ENCODE measurements at places on chromosomes 2 and 18.

- peaks cover 10% of the 10 kb centered on the region for H3K4me1 ChIP-seq
- H3K27ac ChIP-seq = no peak within 1 kb of the TSS
- peaks cover 46% of the 10 kb centered on the region for H3K27me3 ChIP-seq
- H3K4me3 ChIP-seq = no peak within 1 kb of the TSS
- H3K36me3 ChIP-seq = no peaks in the 10 kb centered on the region
Measured at GRCh38 chr18:78979730-78980278, at the start of gene SALL3. Gene SALL3 (plus strand): TSS chr18:78979818. CDS start chr18:78980275, 457 bp downstream.

DNA sequence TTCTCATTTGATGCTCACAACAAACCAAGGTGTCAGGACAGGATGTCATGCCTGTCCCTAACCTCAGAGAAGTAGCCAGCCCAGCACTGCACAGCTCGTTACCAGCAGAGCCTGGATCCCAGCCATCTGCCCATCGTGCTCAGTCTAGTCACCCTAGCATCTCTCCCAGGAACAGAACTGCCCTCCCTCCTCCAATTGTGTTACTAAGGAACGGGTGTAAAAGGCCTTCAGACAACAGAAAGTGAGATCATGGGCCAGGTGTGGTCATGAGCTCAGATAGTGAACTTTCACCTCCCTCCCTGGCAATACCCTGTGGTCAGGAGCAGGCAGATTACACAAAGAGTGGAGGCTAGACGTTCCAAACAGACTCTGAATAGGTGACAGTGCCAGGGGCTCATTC is 111.8 kb upstream of the PPP1CB start:
- no peaks in the 10 kb centered on the region for H3K4me1 ChIP-seq
- no peak for DNase-seq
- no peak overlapping the region for H3K27ac ChIP-seq
- no peaks in the 10 kb centered on the region for H3K27me3 ChIP-seq

DNA sequence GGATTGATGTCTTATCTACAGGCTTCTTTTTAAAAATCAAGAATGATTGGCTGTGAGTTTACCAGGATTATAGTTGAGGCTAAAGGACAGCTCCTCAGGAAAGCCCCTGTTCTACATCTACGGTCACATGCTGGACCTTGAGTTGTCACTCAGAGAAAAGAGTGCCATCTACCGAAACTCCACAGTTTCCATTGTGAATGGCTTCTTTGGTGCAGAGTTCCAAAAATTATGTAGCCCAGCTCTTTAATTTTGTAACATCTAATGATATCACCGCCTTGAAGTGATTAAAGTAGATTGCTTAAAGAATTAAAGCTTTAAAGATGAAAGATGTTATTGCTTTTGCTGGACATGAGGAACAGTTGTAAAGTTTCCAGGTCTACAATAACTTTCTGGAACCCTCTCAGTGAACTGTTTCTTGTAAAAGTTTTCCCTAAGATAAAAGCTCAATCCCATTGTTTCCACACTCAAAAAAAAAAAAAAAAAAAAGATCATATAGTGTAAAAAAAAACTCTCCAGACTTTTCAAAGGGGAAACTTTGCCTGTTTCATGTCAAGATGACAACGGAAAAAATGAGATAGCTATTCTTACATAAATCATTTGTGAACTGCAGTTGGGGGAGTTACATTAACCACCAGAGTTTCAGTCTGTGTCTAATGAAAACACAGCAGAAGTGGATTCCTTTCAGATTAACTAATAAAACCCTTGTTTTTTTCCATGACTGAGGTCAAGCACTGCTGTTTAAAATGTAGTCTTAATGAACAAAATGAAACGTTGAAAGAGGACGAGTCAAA is 4.3 kb downstream of the COL3A1 start:
- no peaks in the 10 kb centered on the region for H3K27me3 ChIP-seq
- H3K36me3 ChIP-seq = no peaks in the 10 kb centered on the region
- no peak overlapping the region for H3K27ac ChIP-seq
- DNase-seq = no peak

DNA sequence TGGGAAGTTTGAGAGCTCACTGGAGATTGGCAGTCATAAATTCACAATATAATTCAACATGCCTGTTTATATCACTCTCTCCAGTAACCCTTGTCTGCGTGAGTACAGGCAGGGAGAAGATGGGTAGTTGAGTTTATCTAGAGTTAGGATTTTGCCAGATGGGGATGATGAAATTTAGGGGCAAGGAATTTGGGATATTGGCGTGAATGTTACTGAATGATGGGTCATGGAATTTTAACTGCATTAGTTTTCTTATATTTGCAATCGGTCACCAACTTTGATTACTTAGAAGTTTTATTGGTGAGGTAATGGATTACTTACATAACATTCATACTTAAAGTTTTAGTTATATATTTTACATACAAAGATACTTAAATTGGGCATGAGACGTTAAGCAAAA is 35.1 kb downstream of the SANBR start:
- no peaks in the 10 kb centered on the region for H3K27me3 ChIP-seq
- no peaks in the 10 kb centered on the region for H3K36me3 ChIP-seq
- no peak overlapping the region for H3K27ac ChIP-seq
- no peak overlapping the region for H3K4me3 ChIP-seq
- DNase-seq = no peak

DNA sequence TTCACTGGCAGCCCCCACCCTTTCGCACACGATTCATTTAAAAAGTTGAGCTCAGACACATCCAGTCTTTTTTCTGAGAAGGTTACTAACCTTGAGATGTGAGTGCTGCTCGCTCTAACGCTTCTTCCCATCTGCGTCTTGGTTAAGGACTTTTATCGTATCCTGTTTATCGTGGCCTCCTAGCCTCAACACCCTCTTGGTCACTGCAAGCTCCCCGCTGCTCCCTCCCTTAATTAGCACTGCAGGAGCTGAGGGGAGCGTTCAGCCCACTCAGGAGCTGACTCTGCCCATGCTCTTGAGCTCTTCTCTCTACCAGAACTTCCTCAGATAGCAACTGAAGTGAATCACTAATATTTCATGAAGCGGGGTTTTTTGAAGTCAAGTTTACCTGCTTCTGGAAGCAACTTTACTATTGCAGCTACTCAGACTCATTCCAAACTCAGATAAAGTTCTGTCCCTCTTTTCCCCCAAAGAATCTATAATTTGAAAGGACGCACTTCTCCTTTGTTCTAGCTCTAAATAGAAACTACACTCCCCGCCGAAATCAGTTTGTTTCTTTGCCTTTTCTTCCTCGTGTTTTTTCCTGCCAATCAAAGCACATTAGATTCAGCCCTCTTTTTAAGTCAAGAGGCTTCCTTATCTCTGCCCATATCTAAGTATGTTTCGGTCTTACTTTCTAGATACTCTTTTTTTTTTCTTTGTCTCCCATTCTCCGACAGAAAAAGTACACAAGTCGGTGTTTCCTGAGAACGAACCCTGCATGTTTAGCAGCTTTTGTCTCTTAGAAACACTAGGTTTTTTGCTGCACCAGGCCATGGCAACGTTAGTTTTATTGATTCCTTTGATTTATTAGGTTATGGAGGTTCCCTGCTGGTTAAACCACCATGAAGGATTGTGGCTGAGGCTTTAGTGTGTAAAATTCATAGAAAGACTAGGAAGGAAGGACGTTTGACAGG is 9.3 kb upstream of the CD226 start:
- DNase-seq = no peak
- peak overlapping the region; percentile 70 for H3K27ac ChIP-seq
- no peaks in the 10 kb centered on the region for H3K36me3 ChIP-seq
- peaks cover 34% of the 10 kb centered on the region for H3K4me1 ChIP-seq

DNA sequence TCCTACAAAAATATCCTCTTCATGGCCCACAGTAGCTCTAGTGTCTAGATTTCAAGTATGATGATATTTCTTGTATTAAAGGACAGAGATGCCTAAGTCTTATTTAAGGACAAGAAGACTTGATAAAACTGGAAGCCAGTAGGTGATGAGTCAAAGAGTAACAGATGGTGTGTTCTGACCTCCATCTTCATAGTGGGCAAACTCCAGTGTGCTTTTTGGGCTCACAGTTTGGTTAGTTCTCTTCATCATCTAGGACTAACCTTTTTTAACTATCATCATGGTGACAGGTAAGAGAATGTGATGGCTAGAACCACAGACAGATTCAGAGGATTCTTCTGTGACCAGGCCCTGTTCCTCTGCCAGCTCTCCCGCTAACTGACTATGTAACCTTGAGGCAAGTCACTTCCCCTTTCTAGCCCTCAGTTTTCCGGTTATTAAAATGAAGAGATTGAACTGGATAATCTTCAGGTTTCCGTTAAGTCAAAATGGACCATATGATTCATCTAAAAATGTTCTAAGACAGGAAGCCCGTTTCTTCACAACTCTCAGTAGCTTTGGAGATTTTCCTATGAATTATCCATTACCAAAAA is 140.3 kb upstream of the RASGRP3 start:
- no peak for DNase-seq
- no peaks in the 10 kb centered on the region for H3K36me3 ChIP-seq
- H3K4me1 ChIP-seq = no peaks in the 10 kb centered on the region

- H3K36me3 ChIP-seq = no peaks in the 10 kb centered on the region
- peaks cover 58% of the 10 kb centered on the region for H3K27me3 ChIP-seq
- H3K4me1 ChIP-seq = no peaks in the 10 kb centered on the region
- DNase-seq = no peak
Measured at GRCh38 chr2:118832791-118833715, 14.4 kb downstream of the EN1 start.

DNA sequence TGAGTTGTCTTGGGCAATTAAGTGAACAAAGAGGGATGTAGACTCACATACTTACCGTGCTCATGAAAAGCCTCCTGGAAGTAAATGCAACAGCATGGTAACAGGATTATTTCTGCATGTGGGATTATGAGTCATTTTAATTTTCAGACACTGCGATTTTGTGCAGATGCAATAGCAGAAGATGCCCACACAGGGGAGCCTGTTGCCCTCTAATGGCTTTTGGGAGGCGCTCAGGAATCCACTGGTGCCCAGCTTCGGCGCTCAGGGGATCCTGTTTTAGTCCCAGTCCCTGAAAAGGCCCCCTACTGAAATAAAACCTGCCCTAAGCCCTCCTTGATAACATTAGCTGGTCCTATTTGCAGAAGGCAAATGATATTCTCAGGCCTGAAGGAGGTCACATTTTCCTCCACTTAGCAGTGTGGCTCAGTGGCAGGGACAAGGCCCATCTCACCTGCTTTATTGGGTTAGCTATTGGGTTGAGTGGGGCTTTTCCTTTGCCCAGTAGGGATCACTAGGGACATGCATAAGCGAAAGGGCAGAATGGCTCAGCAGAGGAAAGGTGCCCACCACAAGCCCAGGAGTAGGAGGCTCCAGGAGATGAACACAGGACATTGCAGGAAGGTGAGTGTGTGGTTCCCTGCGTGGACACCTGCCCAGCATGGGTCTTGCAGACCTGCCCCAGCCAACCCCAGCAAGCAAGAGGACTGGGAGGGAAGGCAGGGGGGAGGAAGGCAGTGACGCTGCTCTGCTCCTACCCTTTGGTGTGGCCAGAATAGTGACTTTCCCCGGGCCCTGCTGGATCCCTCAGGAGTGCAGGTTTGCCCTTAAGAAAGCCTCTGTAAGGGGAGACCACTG is 26.5 kb upstream of the KCNS3 start:
- DNase-seq = no peak
- H3K27ac ChIP-seq = no peak overlapping the region
- no peaks in the 10 kb centered on the region for H3K4me1 ChIP-seq
- H3K36me3 ChIP-seq = no peaks in the 10 kb centered on the region
- no peaks in the 10 kb centered on the region for H3K27me3 ChIP-seq
- no peak overlapping the region for H3K4me3 ChIP-seq

DNA sequence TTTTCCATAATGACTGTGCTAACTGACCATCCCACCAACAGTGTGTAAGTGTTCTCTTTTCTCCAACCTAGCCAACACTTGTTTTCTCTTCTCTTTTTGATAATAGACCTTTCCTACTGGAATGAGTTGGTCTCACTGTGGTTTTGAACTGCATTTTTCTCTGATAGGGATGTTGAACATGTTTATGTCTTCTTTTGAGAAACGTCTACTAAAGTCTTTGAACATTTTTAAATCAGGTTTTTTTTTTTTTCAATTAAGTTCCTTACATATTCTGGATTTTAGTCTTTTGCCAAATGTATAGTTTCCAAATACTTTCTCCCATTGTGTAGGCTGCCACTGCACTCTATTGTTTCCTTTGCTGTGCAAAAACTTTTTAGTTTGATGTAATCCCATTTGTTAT is 405.5 kb upstream of the FIGN start:
- no peak overlapping the region for H3K4me3 ChIP-seq
- H3K27me3 ChIP-seq = no peaks in the 10 kb centered on the region
- H3K27ac ChIP-seq = no peak overlapping the region
- DNase-seq = no peak
- no peaks in the 10 kb centered on the region for H3K36me3 ChIP-seq

- no peaks in the 10 kb centered on the region for H3K4me1 ChIP-seq
- no peak overlapping the region for H3K27ac ChIP-seq
- H3K27me3 ChIP-seq = no peaks in the 10 kb centered on the region
- H3K4me3 ChIP-seq = no peak overlapping the region
Measured at GRCh38 chr2:240286596-240286995, 146.1 kb upstream of the OTOS start.

- no peaks in the 10 kb centered on the region for H3K27me3 ChIP-seq
- H3K27ac ChIP-seq = no peak overlapping the region
- DNase-seq = no peak
- H3K4me1 ChIP-seq = no peaks in the 10 kb centered on the region
Measured at GRCh38 chr2:217301142-217301925, 441.5 kb upstream of the TNP1 start.

DNA sequence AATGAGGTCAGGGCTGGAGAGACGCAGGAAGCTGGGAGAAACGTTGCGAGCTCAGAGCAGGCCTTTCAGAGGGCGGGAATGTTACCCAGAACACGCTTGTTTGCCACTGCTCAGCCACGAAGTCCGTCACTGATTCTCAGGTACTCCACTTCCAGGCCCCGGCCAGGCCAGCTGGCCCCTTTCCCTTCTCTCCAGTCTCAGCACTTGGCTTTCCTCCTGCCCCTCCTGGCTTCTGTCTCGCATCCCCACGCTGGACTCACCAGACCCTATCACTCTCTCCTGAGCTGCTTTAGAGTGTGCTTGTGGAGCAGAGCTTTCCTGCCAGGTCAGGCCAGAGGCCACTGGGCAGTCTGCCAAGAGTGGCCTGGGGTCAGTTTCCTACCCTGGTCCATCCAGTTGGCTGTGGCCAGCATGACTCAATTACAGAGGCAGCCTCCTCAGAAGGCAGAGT is 151.4 kb downstream of the TWIST2 start:
- DNase-seq = no peak
- H3K36me3 ChIP-seq = no peaks in the 10 kb centered on the region
- H3K27me3 ChIP-seq = no peaks in the 10 kb centered on the region
- H3K27ac ChIP-seq = no peak overlapping the region

GRCh38 chr2:95314964-95315611 is 17.9 kb downstream of the KCNIP3 start:
- no peaks in the 10 kb centered on the region for H3K36me3 ChIP-seq
- no peak overlapping the region for H3K4me3 ChIP-seq
- H3K27me3 ChIP-seq = no peaks in the 10 kb centered on the region
- DNase-seq = no peak

DNA sequence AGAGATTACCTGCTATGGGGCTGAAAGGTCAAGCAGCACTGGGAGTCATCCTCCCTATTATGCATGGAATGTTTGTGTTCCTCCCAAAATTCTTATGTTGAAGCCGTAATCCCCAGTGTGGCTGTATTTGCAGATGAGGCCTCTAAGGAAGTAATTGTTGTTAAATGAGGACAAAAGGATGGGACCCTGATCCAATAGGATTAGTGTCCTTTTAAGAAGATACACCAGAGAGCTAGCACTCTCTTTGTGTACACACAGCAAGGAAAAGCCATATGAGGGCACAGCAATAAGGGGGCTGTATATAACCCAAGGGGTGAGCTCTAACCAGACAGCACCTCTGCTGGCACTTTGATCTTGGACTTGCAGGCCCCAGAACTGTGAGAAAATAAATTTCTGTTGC is 18.3 kb downstream of the STAM2 start:
- no peak for DNase-seq
- no peaks in the 10 kb centered on the region for H3K27me3 ChIP-seq
- no peak overlapping the region for H3K27ac ChIP-seq

Measured in effector memory CD4-positive, alpha-beta T cell (primary cell).